ENCODE measurements at places on chromosomes 3 and 15.

- no peak for DNase-seq
Measured at GRCh38 chr15:39360452-39360851, 220.4 kb upstream of the THBS1 start.

GRCh38 chr3:130741946-130742610 lies 4.6 kb downstream of the PIK3R4 start:
- no peak for DNase-seq

- no peak for DNase-seq
Measured at GRCh38 chr3:195385526-195385925, 57.3 kb downstream of the ACAP2 start.

GRCh38 chr15:45183511-45183910 lies 4.3 kb downstream of the SHF start:
- no peak for DNase-seq

All from CD4-positive, alpha-beta T cell treated with Interleukin-10 for 1 hour (primary cell).